ENCODE measurements at places on chromosomes 13 and 19.

DNA sequence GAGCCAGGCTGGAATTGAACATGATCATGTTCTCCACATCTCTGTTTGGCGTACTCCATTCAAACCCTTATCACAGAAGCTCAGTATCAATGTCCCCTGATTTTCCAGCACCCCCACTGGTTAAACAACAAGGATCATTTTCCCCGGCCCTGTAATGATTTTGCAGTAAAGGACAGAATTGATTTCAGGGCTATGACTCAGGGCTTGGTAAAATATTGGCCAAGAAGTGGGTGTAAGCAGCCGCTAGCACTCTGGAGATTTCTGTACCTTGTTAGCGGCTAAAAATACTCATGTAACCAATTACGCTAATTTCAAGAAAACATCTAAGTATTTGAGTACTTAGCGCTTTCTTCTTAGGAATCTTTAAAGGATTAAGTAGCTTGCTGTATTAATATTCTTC, 69.5 kb upstream of the FNDC3A start:
- no peak for DNase-seq

GRCh38 chr13:58838615-58839014, 1207.1 kb downstream of the PCDH17 start:
- no peak for DNase-seq

DNA sequence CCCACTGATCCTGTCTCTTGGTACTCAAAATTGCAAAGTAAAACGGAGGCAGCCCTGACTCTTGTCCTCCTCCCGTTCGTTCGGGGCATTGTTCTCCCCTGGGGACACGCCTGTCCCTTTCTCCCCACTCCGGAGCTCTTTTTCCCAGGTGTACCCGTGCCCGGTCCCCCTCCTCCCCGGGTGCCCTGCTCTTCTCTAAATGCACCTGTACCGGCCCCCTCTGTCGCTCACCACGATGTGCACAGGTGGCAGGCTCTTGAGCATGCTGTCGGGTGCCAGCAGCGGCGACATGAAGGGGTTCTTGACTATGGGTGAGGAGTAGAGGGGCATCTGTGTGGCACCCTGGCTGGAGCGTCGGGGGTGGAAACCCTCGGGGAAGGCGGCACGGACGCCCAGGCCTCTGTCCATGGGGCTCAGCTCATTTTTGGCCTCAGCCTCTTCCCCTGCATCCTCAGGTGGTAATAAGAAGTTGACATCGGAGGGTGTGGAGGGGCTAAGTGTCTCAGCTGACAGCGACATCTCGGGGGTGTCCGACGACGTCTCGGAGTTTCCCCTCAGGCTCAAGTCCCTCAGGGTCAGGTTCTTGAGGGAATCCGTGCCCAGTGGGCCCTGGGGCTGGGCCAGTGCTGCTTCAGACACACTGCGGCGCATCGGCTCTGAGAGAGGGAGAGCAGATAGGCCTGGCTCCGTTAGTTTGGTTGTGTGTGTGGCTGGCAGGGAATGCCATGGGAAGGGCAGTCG, 12.4 kb upstream of the CNFN start:
- no peak for DNase-seq

DNA sequence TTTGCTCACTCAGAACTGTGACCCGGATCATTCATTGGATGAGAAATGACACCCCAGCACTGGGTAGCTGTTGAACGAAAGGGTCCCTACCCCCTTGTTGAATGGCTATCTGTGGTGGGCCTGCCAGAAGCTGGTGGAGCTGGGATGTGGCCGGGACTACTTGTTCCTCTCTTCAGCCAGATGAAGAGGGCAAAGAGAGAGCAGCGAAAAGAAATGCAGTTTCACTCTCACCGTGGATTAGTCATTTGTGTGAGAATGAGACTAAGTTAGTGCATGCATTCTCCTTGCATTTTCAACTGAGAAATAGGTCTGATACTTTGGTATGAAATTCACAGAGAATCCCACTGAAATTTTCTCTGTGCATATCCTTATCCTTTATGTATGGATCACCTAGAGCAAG, 553.1 kb downstream of the IRS2 start:
- no peak for DNase-seq

DNA sequence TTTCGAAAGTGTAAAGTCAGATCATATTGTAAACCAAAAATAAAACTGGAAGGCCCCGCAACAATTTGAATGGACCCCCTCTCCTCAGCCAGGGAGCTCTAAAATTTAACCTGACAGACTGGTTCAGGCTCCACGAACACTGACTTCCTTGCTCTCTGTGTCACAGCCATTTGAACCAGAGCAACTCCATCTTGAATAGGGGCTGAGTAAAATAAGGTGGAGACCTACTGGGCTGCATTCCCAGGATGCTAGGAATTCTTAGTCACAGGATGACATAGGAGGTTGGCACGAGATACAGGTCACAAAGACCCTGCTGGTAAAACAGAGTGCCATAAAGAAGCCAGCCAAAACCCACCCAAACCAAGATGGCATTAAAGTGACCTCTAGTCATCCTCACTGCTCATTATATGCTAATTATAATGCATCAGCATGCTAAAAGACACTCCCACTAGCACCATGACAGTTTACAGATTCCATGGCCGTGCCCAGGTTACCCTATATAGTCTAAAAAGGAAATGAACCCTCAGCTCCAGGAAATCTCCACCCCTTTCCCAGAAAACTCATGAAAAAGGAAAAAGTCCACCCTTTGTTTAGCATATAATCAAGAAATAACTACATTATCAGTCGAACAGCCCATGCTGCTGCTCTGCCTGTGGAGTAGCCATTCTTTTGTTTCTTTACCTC, 43.1 kb downstream of the RFXAP start:
- no peak for DNase-seq

GRCh38 chr19:33703821-33704220, 82.1 kb downstream of the CHST8 start:
- peak; percentile 12 for DNase-seq

DNA sequence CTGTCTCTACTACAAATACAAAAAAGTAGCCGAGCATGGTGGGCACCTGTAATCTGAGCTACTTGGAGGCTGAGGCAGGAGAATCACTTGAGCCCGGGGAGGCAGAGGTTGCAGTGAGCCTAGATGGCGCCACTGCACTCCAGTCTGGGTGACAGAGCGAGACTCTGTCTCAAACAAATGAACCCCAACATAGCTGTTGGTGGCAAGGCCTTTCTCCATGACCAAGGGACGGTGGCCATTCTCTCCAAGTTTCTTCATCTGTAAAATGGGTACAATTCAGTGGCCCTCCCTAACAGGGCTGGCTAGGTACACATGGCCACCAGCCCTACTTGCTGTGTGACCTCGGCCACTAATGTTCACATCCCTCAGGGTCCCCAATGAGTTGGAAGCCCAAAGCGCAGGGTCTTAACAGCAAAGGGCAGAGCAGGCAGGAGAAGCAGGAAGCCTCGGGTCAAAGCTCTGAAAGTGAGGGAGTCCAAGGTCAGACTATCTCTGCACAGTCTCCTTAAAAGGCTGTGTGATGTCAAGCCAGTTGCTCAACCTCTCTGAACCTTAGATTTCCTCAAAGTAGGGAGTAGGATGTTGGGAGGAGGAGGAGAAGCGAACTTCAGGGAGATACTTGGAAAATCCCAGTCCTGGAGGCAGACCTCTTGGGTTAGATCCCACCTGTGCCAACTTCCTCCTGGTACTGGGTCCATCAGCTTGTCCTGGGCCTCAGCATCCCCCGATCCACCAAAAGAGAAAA, 2.7 kb downstream of the JUND start:
- DNase-seq, result no peak

GRCh38 chr13:46667687-46668281, 114.8 kb downstream of the LRCH1 start:
- no peak for DNase-seq

GRCh38 chr19:17830567-17831418, 9.5 kb upstream of the INSL3 start:
- peak; percentile 84 for DNase-seq

DNA sequence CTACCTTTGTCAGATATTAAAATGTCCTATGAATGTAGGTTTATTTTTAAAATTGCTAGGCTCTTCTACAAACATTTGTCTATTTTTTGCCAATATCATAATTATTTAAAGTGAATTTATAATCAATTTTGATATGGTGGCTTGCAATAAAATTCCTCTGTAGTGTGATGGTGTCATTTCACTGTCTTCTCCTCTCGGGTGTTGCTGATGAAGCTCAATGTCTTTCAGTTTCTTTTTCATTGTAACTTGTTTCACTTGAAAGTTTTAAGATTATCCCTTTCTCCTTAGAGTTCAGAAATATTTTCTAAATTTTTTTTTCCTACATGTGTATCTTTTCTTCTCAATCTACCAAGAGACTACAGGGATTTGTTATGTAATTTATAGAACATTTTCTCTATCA, 267.1 kb upstream of the EDNRB start:
- no peak for DNase-seq

DNA sequence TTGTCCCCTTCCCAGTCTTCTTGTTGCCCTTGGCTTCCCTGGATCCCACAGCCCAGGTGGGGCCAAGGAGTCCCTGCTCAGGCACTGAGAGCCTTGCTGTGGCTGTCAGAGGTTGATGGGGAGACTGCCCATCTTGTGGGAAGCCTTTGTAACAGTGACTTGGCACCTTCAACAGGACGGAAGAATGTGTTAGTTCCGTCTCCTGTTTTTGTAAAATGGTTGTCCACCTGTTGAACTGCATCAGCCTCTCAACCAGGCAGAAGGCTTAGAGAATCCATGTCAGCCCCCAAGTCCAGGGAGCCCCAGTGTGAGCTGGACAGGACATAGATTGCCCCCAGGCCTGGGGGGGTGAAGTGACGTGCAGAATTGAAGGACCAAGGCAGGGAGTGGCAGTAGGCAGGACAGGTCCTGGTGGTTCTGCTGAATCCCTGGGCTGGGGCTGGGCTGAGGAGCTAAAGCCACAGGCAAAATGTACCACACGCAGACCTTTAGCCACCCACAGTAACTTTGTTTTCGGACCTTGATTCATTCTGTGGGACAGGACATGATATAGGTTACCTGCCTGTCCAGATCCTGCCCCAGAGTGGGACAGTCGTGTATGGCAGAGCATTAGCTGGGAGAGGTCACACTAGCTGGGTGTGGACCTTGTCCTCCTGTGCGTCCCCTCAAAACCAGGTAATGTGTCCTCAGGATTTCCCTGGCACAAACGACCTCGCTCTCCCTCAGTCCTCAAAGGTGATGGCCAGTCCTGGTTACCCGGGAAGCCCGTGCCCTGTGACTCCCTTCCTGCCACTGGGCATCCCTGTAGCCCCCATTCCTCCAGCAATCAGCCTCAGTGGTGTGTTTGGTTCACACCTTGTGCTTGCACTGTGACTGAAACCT, 47.0 kb downstream of the GATAD2A start:
- no peak for DNase-seq

DNA sequence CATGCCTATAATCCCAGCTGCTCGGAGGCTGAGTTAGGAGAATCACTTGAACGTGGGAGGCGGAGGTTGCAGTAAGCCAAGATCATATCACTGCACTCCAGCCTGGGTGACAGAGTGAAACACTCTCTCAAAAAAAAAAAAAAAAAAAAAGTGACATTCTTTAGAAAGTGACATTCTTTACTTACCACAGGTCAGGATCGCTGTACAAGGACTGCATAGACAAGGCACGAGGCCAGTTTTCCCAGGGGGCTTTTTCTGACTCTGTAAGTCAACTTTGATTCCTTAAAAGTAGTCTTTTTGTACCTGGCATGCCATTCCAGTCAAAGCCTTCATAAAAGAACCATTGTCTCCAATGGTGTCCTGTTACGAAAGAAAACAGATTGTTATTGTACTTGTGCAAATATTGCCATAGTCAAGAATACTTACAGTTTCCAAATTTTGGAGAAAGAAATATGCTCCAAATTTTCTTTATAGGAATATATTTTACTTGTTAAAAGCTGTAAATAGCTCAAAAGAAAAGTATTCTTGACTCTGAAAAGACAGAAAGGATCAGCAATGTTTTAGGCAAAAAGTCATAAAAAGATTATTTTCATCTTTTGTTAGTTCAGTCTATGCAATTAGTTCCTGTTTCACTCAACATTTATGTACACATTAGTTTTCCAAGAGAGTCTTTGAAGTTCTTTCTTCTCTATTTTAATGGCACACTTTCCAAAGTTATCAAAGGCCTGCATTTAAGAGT, 39.3 kb downstream of the CEACAM1 start:
- no peak for DNase-seq

- DNase-seq, result peak; percentile 50
These were observed 14.0 kb upstream of the RAB20 start for GRCh38 chr13:110575322-110576069.

DNA sequence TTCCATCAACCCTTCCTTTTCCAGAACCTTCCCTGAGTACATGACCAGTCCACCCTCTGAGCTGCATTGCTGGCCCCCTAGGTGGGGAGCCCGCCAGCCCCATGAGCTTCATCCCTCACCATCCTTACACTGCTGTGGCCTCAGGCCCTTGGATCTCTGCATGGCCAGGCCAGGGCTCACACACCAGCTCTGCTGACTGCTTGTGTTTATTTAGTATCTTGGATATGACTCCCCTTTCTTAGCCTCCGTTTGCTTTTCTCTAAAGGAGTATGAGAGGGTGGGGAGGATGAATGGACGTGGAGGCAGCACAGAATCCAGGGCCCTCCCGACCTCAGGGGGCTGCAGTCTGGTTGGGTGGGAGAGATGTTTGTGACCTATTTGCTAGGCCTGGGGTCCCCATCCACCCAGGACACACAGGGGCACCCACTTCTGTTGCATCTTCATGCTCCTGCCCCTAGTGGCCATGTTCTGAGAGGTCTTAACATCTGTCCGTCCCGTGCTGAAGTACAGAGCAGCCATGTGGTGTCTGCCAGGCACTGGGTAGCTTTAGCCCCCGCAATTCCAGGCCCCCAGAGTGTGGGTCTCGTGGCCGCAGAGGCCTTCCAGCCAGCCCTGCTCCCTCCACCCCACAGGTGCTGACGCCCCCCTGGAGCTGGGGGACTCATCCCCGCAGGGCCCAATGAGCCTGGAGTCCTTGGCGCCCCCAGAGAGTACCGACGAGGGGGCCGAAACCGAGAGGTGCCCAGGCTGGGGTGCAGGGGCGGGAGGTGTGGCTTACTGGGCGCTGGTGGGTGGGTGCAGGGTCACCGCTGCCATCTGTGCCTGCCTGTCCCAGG, 13.0 kb downstream of the ARHGEF1 start:
- no peak for DNase-seq

GRCh38 chr13:25967144-25967543, 84.7 kb downstream of the SHISA2 start:
- no peak for DNase-seq

- no peak for DNase-seq
These were observed 38.2 kb upstream of the FLT1 start for GRCh38 chr13:28533125-28533436.

- DNase-seq, result peak; percentile 75
These were observed 10.8 kb downstream of the JOSD2 start for GRCh38 chr19:50500060-50500752.

GRCh38 chr13:22176968-22177520, 506.2 kb downstream of the FGF9 start:
- DNase-seq, result no peak

- DNase-seq, result no peak
These were observed 595.4 kb downstream of the DIAPH3 start for GRCh38 chr13:59568306-59568705.

GRCh38 chr13:71752775-71753513, 114.1 kb downstream of the DACH1 start:
- DNase-seq, result no peak

DNA sequence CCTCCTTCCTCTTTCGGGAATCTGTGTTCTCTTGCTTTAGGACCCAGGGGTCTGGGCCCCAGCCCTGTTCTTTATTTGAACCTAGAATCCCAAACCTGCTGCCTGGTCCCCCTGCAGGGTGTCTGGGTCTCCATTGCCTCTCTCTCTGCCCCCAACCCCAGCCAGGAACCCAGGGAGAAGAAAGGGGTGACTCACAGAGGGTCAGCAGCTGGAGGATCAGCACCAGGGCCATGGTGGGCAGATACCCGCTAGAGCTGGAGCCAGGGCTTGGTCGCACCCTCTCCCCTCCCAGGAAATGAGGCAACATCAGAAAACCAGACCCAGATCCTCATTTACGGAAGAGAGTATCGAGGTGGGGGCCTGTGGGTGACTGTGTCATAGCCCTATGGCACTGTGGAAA, at the start of gene OSCAR:
OSCAR (minus strand) TSS at position 243 of the 400 bp plus-strand sequence; CDS start at position 232, 11 bp downstream.
- no peak for DNase-seq

All from left cardiac atrium (tissue), 4 donors.